ENCODE measurements at places on chromosomes 5 and 9.

DNA sequence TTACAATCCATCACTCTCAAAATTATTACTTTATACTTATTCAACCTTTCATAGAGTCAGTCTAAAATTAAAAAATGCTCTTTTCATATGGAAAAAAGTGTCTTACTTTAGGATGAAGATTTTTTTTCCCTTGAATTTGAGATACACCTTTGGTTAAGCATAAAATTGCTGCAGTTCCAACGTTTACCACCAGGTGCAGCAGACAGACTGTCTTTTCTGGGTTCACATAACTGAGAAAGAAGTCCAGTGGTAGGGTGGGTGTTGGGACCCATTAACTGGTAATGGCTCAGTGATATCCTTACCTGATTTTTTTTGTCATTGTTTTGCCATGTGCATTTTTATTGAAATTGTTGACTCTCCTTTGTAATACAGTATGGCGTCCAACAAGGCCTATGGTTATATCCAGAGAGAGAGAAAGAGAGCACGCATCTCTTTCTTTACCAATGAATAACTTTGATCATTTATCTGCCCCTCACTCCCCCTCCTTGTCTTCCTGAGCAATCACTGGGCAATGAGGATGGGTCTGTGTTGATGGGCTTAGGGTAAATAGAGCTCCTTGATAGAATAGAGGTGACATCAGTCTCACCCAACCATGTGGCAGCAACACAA, 98.4 kb downstream of the FBXL7 start:
- no peak for DNase-seq

DNA sequence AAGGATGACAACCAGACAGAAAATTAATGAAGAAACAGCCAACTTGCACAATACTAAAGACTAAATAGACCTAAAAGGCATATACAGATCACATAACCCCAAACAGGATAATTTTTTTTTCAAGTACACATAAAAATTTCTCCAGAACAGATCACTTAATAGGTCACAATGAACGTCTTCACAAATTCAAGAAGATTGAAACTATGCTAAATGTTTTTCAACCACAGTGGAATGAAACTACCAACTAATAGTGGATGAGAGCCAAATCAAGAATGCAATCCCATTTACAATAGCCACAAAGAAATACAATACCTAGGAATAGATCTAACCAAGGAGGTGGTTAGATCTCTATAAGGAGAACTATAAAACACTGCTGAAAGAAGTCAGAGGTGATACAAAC, 145.8 kb downstream of the TMEM232 start:
- no peak for DNase-seq

DNA sequence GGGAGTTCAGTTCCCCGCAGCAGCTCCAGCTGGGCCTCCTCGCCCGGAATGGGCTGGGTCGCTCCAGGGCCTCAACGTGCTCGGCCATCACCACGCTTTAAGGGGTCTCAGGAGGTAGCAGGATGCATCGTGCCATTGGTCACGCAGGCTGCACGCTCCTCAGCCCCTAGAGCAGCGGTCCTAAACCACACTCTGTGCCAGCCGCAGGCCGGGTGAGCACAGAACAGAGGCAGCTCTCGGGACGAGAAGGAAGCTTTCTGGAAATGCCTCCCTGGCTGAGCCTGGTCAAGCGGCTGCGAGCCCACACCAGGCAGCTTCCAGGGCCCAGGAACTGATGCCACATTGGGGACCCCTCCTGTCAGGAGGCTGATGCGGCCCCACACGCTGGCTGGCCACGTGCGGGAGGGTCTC, 39.3 kb upstream of the LPCAT1 start:
- no peak for DNase-seq

DNA sequence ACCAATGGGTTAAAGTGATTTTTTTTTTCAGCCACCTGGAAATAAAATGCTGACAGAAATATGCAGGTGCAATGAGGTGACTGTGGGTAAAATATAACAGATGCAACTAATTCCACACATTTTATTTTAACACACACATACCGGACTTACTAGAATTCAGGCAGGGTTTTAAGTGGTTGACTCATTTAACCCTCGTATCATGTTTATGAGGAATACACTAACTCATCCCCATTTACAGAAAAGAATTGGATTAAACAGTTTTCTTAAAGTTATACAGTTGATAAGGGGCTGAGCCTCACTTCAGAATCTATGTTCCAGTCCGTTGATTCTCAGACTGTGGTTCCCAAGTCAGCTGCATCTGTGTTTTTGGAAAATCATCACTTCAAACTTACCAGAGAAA, 207.5 kb downstream of the CHSY3 start:
- DNase-seq, result no peak

DNA sequence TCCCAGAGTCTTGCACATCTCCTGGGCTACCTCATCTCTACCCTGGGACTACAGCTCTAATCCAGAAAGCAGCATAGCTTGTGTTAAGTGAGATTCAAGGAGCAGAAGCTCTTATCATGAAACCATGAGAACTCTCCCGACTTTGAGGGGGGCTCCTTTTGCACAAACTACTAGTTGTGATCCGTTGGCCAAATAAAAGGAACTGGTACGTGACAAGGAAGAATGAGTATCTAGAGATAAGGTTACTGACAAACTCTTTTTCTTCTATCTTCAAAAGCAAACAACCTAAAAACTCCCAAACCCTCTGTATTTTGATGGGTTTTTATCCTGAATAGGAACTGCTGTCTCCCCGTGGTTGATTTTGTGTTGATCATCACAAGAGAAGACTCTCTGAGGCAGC, 168.5 kb downstream of the SLC24A2 start:
- DNase-seq, result no peak

- DNase-seq, result no peak
Measured at GRCh38 chr5:149474198-149474597, 77.0 kb downstream of the CSNK1A1 start.

DNA sequence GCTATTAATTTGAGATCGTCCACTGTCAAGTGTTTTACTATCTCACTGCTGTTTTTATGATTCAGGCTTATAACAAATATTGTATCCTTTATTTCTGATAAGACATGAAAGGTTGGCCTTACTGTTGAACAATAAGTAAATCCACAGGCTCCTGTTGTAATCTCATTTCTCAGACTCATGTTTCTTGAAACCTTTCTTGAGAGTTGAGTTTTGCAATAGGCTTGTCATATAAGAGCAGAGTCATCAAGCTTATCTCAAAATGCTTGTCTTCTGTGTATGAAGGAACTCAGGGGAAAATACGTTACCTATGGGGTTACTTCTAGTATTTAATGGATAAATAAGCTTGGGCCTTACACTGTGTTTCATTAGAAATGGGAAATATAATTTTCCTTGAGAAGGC, 9.2 kb upstream of the TLX3 start:
- no peak for DNase-seq

GRCh38 chr9:80755586-80755985, 933.8 kb downstream of the TLE1 start:
- no peak for DNase-seq

GRCh38 chr5:171997011-171997410, 9.4 kb downstream of the FBXW11 start:
- no peak for DNase-seq

Data from stimulated activated CD4-positive, alpha-beta T cell treated with anti-CD3 and anti-CD28 coated beads, TNF-alpha, amount 100 ng/mL, for 24 hours (primary cell).